Activated naive CD8-positive, alpha-beta T cell treated with anti-CD3 and anti-CD28 coated beads, Interleukin-2, amount 10 ng/mL, durations not matched to agents 7 days and 5 days (primary cell): ENCODE measurements at places on chromosomes 4 and X.

DNA sequence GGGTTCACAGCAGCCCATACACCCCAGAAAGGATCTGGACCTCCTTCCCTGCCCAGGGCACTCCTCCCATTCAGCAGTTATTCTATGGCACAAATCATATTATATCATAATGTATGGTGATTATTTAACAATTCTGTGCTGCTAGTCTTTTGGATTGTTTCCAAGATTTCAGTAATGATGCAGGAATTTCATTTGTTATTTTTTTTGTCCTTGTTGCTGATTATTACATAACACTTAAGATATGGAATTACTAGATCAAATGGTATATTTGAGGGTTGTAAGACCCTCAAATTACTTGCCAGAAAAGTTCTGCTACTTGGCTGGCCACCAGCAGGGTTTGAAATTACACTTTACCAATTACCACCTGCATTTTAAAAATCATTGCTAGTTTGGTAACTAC lies 36.4 kb downstream of the QDPR start:
- peaks cover 4% of the 10 kb centered on the region for H3K4me1 ChIP-seq
- DNase-seq: no peak
- H3K27ac ChIP-seq: no peak overlapping the region
- H3K4me3 ChIP-seq: no peak overlapping the region
- peaks cover 2% of the 10 kb centered on the region for H3K36me3 ChIP-seq

DNA sequence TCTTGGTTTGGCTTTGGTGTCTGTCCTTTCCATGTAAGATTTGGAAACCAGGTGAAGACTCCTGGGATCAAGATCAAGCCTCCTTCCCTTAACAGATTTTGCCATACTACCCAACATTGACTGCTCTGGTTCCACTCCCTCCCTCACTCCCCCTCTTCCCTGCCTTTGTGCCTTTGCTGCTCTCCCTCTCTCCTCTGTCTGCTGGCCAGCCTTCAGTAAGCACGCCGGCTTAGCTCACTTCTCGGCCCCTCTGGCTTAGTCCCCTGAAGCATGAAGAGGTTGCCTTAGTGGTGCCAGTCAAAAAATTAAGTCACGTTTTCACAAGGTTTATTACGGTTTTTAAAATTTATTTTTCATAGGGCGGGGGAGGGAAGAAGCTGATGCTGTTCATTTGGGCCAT lies 6.0 kb downstream of the GRIA3 start:
- H3K27me3 ChIP-seq: peaks cover 12% of the 10 kb centered on the region
- no peaks in the 10 kb centered on the region for H3K4me1 ChIP-seq
- H3K36me3 ChIP-seq: no peaks in the 10 kb centered on the region

- H3K4me1 ChIP-seq: peaks cover 2% of the 10 kb centered on the region
- no peak for DNase-seq
- no peak overlapping the region for H3K4me3 ChIP-seq
- H3K36me3 ChIP-seq: no peaks in the 10 kb centered on the region
- no peak overlapping the region for H3K27ac ChIP-seq
Measured at GRCh38 chr4:154720123-154720522, 23.7 kb upstream of the LRAT start.

- no peak for DNase-seq
- no peak overlapping the region for H3K27ac ChIP-seq
- no peaks in the 10 kb centered on the region for H3K4me1 ChIP-seq
- no peaks in the 10 kb centered on the region for H3K36me3 ChIP-seq
Measured at GRCh38 chr4:35643661-35644060, 600.7 kb downstream of the ARAP2 start.

DNA sequence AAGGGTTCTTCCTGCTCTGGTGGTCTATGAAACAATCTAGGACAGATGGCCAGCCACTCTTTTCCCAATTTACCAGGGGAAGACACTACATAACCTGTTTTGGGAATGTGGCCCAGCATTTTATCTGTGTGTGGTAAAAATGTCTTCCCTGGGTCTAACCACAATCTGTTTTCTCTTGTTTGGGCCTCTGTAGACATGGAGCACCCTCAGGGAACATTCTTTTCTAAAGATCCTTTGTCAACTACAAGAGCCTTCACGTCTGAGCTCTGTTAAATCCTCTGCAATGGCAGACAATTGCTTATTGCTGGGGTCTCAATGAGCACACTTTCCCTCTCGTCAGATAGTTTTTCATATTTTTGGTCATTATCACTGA lies 35.5 kb downstream of the PLAC1 start:
- H3K4me3 ChIP-seq: no peak overlapping the region
- DNase-seq: no peak
- no peaks in the 10 kb centered on the region for H3K36me3 ChIP-seq
- no peak overlapping the region for H3K27ac ChIP-seq
- H3K27me3 ChIP-seq: no peaks in the 10 kb centered on the region

DNA sequence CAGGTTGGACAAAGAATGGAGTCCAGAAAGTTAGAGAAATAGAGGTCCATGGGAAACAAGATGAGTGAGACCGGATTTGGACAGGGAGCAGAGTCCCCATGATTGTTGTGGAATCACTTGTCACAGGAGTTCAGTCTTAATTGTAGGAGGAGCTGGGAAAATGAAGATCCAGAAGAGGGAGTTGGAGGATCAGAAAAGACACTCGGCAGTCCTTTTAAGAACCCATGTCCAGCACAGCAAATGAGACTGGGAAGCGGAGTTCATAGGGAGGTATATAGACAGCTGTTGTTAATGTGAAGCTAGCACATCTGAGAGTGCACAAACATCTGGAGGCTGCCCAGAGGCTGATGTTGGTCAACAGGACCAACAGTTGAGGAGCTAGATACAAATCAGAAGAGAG lies 111.4 kb upstream of the RXFP1 start:
- no peaks in the 10 kb centered on the region for H3K27me3 ChIP-seq
- DNase-seq: no peak
- no peaks in the 10 kb centered on the region for H3K4me1 ChIP-seq
- no peak overlapping the region for H3K27ac ChIP-seq

DNA sequence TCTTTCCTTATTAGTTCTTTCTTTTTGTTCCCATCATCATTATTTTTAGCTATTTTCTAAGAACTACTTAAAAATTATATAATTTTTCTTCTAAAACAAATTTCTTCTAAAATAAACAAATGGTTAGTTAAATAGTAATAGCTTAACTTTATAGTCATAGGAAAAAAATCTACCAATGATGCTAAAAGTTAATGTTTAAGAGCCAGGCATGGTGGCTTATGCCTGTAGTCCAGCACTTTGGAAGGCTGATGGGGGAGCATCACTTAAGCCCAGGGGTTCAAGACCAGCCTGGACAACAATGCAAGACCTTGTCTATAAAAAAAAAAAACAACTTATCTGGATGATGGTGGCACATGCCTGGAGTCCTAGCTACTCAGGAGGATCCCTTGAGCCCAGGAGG lies 127.1 kb upstream of the ANXA3 start:
- H3K27me3 ChIP-seq: peaks cover 38% of the 10 kb centered on the region
- no peak overlapping the region for H3K4me3 ChIP-seq
- H3K4me1 ChIP-seq: no peaks in the 10 kb centered on the region
- H3K27ac ChIP-seq: no peak overlapping the region
